ENCODE measurements at places on chromosomes 1 and 21. TPM values are rescaled to one million over a fixed set of nuclear protein-coding genes. Genes with fewer than 3 reads are reported as not detected.

Gene TOMM40L
- 13.0 TPM for total RNA-seq

Gene LIPI
- not detected for total RNA-seq

Gene ARHGEF19
- total RNA-seq: 6.0 TPM

Gene PLK3
- 12.9 TPM for total RNA-seq

Gene DFFA
- 22.2 TPM for total RNA-seq

Gene RHEX
- not detected for total RNA-seq
